ENCODE measurements at places on chromosomes 2 and 18.

DNA sequence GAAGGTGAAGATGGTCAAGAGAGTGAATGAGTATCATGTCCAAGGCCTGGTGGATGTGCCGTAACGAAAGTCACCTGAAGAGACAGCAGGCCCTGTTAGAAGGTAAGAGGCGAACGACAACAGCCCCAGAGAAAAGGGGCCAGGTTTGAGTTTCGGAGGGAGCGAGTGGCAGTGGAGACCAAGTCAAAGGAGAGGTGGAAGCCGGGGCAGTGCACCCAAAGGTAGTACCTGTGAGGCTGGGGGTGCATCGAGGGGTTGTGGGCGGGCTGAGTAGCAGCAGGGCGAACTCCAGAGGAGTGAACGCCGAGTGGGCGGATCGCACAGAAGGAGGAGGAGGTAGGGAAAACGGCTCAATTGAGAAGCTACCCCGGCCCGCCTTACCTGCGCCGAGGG is 358 bp downstream of the USP37 start:
- peak; percentile 55 for DNase-seq

DNA sequence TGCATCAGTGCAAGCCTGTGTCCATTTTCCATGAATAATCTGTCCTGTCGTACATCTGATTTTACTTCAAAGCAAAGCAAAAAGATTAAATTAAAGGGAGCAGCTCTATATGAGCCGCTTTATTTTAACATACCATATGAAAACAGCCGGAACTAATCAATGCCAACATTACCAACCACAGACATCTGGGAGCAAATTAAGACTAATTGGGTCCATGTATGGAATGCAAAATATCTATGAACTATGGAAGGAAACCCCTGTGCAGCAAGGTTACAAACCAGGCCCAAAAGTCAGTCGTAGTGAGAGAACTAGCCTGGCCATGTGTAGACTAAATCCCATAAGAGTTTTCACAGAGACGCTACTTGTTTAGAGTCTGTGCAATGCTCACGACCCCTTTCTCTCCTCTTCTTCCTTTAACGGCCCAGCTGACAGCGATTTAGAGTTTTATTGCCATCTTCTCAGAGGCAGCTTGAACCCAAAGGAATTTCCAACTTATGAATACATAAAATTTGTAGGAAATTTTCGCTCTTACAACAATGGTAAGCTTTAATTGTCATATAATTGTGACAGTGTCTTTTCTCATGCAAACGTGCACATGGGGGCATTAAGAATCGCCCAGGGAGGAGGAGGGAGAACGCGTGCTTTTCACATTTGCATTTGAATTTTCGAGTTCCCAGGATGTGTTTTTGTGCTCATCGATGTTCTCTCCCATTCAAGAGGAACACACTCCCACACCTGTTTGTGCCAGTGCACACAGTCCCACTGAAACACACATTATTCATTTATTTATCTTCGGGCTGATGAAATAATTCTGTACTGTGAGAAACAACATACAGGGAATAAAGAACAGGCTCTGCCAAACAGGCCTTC is 52.9 kb upstream of the RPL31 start:
- no peak for DNase-seq

DNA sequence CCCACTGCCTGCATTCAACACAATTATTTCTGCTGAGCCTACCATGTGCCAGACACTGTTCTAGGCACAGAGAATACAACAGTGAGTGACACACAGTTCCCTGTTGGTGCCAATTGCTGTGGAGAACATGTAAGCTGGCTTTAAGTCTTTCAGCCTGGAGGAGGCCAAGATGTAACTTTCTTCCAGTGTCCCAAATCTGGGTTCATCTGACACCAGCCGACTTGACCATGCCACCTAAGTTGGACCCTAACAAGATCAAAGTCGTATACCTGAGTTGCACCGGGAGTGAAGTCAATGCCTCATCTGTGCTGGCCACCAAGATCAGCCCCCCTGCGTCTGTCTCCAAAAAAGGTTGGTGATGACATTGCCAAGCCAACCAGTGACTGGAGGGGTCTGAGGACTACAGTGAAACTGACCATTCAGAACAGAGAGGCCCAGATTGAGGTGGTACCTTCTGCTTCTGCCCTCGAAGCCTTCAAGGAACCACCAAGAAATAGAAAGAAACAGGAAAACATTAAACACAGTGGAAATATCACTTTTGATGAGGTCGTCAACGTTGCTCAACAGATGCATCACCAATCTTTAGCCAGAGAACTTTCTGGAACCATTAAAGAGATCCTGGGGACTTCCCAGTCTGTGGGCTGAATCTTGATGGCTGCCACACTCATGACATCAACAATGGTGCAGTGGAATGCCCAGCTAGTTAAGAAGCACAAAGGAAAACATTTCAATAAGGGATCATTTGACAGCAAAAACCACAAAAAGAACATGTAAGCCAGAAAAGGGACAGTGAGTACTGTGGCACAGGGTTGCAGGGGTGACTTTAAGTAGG is 6.3 kb downstream of the TRABD2A start:
- no peak for DNase-seq

GRCh38 chr2:164622338-164623106 is 1.2 kb upstream of the GRB14 start:
- no peak for DNase-seq

DNA sequence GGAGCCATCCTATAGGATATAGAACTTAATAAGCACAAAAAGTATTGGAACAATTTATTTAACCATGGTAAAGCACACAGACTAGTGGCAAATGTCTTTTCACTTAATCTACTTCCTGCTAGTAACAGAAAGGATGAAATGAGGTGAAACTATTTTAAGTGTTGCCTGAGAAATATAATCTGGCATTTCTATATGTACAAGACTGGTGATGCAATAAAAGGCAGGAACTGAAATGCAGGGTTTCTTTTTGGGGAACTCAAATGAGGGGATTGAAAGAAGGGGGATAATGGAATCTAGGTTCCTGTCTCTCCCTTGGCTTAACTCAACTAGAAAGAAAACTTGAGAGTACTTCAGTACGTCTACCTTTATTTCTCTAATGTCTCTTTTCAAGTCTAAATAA is 122.3 kb downstream of the MEMO1 start:
- no peak for DNase-seq

- DNase-seq = no peak
These were observed 820.8 kb downstream of the TDRD15 start for GRCh38 chr2:21944536-21944935.

DNA sequence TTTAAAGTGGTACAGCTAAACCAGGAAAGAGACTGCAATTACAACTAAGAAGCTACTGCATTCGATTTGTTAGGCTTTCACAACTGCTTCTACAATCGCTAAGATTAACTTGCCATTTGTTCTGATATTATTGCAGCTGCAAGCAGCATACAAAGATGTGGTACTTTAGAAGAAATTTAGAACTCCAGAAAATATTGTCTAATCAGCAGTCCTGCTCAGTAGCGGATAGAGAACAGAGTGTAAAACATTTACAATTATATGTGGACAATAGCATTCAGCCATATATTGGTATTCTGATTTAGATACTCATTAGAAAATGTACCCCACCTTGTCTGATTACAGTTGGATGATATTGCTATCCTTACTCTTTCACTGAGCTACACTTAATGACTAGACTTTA is 265.3 kb downstream of the DCC start:
- DNase-seq = no peak

DNA sequence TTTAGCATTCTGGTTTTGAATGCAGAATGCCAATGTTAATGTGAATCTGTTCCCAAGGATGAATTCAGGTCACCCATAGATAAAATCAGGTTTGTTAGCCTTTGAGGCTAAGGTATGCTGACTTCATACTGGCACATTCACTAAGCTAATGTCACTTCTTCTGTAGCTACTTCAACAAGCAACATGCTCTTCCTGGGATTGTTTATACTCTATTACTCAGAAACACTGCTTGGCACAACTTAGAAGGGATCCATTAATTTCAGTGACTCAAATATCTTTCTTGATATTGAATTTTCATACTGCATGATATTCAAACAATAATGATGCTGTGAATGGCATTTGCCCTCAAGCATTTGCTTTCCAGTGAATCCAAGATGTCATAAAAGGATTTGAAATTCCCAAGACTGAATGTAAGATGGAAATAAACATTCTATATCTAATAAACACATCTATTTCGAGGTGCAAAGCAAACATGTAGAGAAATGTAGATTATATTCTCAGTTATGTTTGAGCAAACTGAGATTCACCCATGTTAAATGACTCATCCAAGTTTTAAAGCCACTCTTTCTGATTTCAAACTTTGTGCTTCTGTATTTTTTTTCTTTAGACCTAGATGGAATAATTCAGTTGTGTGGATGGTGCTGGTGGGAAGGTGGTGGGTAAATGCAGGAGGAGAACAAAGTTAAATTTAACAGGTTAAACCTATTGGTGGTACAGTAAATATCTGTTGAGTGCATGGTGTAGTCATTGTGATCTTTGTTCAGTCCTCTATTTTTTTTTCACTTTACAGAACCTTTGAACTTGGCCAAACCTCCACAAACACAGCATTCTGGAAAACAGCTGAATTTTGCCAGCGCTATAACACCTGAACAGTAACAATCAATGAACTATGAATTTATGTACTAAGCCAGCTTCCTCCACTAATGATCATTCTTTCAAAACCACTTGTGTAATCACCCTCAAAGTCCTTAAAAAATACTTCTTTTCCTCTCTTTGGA is 162.1 kb upstream of the XIRP2 start:
- no peak for DNase-seq

DNA sequence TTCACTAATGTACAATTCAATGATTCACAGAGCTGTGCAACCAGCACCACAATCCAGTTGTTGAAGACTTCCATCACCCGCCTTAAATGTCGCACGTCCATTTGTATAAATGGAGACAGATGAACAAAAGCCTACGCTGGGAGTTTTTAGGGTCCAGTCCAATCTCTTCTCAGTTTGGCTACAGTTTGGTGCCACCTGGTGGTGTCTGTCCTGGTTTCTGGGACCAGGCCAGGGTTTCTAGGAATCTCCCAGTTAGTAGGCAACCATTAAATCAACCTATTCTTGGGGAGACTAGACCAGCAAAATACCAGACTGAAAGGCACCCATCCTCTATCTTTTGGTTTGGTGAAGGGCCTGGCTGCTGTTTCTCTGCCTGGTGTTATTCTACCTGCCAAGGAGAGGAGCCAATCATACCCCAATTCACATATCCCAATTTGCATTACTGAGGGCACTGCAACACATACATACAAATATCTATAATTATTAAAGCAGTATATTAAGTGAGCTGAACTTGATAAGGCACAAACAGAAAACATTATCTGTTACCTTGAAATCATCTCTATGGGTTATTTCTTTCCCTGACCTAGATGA is 3.2 kb upstream of the DDX1 start:
- DNase-seq = no peak

DNA sequence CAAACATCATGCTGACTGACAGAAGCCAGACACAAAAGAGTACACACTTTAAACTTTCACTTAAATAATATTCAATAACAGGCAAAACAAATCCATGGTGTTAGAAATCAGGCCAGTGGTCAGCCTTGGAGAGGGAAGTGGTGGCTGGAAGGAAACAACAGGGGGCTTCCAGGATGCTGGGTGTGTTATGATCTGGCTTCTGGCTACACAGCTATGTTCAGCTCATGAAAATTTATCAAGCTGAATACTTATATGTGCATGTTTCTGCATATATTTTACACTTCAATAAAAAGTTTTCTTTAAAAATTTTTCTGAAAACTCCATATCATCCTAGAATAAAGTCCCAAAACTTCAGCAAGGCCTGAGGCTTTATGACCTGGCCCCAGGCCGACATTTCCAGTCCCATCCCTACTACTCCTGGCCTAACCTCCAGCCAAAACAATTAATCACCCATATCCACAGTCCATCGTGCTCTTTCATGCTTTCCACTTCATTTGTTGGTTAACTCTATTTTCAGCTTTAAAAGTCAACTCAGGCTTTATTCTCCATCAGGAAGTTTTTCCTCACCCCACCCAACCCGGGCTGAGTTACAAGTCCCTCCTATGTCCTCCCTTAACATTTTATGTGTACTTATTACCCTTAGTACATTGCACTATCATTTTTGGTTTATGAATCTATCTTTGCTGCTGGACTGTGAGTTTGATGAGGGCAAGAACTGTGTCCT is 27.9 kb upstream of the SPTBN1 start:
- DNase-seq = no peak

GRCh38 chr2:1309507-1309906 is 103.8 kb upstream of the TPO start:
- DNase-seq = no peak

DNA sequence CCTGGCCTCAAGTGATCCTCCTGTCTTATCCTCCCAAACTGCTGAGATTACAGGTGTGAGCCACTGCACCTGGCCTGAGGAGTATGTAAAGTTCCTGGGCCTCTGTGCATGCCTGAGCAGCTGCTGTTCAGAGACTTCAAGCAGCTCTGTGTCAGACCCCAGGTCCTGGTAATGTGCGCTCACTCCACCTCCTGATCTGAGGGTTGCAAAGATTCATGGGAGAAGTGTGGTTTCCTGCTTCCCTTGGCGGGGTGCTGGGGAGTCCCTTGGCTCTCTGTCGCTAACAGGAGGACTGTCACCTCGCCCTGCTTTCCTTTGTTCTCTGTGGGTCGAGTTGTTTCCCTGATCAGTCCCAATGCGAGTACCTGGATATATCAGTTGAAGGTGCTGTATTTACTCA is 8.6 kb upstream of the IL36A start:
- DNase-seq = peak; percentile 34

GRCh38 chr2:176134035-176134434 is 4.5 kb downstream of the HOXD8 start:
- no peak for DNase-seq

- no peak for DNase-seq
These were observed 296.0 kb downstream of the TMX3 start for GRCh38 chr18:68418881-68419280.

GRCh38 chr2:145066856-145067548 is 547.1 kb upstream of the ZEB2 start:
- DNase-seq = no peak

GRCh38 chr18:76499637-76500340 is 4.7 kb upstream of the ZNF516 start:
- no peak for DNase-seq

DNA sequence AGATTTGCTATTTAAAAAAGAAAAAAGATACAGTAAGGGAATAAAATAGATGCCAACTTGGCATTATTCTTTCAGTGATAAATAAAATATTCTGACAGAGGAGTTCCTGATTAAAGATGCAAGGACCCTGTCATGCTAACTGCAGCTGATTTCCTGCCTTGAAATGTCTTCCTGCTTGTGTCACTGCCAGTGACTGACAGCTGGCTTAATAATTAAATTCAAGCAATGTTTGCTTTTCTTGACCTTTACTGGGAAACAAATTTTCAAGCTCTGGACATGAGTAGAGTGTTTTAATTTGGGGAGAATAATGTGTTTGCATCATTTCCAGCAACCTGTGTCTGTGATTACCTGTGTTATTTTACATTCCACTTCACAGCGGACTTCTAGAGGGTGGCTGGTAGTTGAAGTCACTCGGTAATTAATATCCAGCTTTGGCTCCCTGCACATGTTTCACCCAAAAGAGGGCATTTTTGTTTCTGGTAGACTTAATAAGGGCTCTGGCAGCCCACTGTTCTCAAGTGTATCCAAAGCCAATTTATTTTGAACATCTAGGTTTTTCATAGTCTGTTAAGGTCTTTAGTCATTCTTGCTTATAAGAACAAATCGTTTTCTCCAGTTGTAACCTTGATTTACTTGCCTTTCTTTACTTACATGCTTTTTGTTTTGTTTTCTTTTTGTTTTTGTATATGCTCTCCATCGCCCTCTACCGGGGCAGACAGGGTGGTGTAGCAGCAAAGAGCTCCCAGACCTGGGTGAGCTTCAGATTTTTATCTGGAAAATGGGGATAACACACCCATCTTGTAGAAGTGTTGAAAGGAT is 48.5 kb upstream of the PROKR1 start:
- peak; percentile 12 for DNase-seq

GRCh38 chr2:10469301-10469700 is 21.2 kb upstream of the ODC1 start:
- DNase-seq = no peak

GRCh38 chr18:46213295-46213694 is 109.1 kb downstream of the HAUS1 start:
- no peak for DNase-seq

All from stimulated activated CD4-positive, alpha-beta T cell treated with anti-CD3 and anti-CD28 coated beads, Interleukin-1b, Interleukin-23, amount 100 ng/mL, for 1 hour (primary cell).